ENCODE measurements at places on chromosomes 4 and X. TPM values are rescaled to one million over a fixed set of nuclear protein-coding genes. Genes with fewer than 3 reads are reported as not detected.

DNA sequence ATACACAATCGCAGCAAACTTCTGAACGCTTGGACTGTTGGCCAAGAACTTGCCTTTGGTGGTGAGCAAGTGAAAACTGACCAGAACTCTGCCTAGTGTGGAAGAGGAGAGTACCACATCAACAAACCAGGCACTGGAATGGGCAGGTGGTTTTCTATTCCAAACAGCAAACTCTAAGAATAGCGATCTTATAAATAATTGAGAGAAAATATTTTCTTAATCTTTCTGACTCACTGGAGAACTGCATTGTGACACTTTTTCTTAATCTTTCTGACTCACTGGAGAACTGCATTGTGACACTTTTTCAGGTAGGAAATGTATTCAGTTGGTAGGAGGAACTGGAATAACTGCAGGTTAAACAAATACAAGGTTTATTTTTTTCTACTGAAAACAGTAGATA is 57.0 kb upstream of the SORBS2 start:
- no peak for DNase-seq

- no peak for DNase-seq
Measured at GRCh38 chrX:32496671-32497070, 714.7 kb downstream of the DMD start.

DNA sequence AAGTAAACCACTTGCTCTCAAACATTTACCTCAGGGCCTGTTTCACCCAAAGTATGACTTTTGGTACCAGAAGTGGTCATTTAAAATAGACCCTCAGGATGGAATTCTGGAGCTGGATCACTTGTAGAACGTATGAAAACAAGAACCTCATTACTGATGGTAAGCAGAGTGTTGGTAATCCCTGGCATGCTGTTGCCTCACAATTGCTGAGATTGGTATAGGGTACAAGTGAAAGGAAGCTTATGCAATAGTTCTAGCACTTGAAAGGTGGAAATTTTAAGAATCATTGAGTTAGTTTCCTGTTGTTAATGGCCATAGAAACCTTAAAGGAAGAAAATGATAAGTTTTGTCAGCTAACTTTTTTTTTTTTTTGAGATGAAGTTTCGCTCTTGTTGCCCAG is 22.3 kb upstream of the THOC2 start:
- DNase-seq = no peak

GRCh38 chr4:17153572-17153971 is 255.1 kb upstream of the LDB2 start:
- DNase-seq = no peak

GRCh38 chr4:137961051-137961438 is 281.1 kb downstream of the SLC7A11 start:
- no peak for DNase-seq

- DNase-seq = no peak
Measured at GRCh38 chr4:153418558-153418957, 47.6 kb upstream of the TMEM131L start.

DNA sequence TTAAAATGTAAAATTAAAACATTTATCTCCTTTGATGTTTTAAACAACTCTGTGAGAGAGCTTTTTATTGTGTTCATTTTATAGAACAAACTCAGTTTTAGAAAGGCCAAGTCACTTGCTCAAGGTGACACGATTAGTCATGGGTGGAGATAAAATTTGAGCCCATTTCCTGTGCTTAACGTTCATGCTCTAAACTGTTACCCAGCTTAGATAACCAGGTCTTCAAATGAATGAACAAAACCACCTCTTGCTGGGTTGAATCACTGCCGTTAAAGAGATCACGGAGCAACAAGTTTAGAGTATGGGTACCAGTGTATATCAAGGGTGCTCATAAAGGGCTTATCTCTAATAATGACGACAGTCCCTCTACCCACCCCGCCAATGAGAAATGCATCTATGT is 10.2 kb upstream of the CASK start:
- DNase-seq = no peak

DNA sequence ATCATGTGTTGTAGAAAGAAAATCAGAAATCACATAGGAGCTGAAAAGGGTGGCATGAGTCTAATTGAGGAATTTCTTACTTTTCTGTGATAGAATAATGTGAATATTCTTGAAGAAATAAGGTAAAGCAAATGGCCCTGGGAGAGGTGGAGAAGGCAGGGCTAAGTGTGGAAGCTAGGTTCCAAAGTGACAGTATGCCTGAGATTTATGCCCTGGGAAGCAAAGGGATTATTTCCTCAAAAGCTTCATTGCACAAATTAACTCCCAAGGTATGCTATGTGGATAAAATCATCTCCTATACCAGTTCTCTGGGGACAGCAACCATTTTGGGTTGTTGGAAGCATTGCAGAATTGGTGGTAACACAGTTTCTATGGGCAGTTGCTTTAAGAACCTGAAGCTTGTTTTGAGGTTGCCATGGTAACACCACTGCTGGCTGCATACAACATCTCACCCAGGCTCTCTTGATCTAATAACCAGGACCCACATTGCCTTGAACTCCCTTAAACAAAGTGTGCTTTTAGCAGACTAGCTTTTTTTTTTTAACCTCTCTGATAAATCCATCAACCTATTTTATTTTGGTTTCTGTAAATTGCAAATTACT is 21.0 kb downstream of the MAOA start:
- no peak for DNase-seq

DNA sequence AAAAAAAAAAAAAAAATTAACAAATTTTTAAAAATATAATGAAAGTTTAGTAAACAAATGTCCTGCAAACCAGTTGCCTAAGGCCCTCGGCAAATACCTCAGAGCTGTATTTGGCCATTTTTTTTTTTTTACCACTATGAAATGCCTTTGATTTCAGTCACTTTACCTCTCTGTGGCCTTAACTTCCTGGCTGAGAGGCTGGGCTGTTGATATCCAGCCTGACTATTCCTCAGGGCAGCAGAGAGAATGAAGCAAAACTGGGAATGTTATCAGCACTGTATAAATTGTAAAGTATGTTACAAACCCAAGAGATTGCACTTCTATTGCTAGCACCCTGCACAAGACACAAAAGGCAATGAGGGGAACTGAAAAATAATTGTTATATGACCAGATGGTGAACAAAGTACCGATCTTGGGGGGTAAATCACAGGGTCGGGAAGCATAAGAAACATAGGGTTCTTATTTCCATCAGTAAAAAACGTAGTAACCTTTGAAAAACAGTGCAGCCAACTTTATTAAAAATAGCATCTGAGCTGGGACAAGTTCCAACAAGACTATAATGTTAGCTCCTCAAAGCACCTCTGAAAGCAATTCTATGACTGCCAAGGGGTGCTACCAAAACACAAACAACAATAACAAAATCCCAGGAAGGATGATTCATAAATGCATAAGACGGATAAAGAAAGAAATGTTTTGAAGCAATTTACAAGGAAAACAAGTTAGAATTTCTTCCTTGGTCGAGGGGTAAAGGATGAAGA is 18.1 kb downstream of the USP46 start:
- no peak for DNase-seq

DNA sequence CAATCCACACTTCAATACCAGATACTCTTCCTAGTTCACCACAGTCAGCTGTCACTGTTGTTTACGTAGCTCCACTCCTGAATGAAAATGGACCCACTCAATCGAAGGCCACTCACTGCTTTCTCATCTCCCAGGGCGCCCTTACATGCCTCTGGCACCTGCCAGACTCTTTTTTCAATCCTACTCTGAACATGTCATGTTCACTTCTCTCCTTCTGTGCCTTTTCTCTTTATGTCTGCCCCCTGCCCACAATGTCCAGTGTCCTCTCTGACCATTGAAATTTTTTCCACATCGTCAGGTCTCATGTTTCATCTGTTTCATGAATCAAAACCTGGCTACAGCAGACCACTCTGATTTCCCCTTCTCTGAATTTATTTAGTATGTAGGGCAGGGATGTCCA is 1.3 kb upstream of the MGAT4D start:
- no peak for DNase-seq

- DNase-seq = no peak
Measured at GRCh38 chr4:185054272-185054671, 36.0 kb downstream of the HELT start.

DNA sequence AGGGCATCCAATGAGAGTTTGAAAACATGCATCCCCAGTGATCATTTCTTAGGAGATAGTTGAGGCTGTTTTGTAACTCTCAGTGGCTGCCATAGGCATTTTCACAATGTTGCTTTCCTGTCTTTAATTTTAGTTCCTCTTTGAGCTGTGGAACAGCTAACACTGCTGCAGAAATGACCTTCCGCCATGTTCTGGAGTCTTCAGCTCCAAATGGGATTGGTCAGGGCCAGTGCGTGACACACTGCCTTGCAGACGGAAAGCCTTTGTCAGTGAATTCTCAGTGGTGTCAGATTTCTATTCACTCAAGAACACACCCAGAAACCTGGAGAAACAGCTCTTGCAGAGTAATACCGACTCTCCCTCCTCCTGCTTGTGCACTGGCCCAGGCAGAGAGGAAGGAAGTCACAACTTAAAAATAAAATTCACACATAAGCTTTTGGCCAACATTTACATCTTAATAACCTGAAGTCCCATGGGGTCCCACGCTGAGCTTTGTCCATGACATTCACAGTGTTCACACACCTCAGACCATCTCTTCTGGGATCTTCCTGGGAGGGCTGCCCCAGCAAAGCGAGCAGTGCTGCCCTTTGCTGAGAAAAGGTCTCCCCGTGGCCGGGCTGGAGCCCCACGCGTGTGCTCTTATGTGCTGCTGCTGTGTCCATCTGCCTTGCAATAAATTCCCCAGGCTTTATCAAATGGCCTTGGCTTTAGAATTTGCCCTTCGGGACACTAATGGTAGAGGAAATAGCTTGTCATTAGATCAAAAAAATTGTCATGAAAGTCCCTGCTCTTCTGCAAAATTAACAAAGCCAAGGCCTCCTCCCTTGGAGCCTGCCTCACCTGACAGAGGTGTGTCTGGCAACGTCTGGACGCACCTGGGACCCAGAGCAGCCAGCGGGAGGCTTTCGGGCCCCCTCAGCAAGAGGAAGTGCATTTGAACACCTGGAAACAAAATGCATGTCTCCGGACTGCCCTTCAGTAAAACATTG is 126.8 kb downstream of the IRF2 start:
- DNase-seq = no peak

DNA sequence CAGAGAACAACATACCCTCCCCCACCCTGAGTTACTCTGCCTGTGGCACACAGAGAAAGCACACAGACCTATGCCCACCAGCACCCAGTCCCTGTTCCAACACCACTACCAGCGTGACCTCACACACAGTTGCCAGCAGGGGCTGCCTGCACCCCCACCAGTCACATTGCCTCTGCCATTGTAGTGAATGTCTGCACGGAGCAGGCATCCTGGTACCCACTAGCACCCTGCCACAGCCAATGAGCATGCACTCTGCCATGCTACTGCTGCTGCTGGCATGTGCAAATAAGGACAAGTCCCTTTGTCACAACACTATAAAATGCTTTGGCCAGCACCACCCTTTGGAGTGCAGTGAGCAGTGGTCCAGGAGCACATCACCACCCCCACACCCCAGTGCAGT is 47.1 kb downstream of the DACH2 start:
- DNase-seq = no peak

DNA sequence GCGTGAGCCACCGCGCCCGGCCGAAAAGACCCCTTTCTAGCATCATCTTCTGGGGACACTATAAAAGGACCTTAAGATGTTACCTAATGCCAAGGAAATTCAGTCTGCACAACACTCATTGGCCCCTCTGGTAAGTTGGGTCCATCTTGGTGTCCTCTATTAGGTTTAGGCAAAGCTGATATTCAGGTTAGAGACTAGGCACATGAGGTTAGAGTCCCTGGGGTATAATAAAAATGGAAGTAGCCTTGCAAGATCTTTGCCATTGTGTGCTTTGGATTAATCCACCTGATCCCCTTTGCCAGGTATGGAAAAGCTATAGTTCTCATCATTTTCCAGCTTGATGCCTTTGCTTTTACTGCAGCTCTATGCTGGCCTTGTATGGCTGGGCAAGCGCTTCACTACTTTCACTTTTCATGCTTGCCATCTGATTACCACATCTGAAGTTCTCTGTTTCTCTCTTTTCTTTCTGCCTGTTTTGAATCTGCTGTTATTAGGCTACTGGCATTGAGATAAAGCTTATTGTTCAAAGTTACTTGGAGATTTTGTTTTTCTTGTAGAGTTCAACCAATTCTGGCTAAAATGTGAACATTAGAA is 5.4 kb upstream of the ADH4 start:
- no peak for DNase-seq

DNA sequence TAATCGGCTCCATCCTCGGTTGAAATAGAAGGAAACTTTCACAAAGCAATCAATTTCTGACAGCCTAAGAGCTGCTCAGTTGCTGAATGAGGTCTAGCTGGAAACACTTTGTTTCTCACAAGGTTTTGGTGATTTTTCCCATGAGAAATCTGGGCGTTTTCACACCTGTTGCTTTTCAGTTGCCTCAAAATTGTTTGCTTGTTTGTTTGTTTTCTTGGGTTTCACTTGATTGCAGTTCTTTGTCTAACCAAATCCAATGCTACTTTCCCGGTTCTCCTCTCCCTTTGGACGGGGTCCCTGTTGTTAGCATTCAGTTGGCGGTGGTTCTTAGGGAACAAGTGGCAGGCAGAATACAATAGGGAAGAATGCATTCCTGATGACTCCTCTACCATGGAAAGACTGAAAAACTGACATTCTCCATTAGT is 135.5 kb downstream of the PALLD start:
- no peak for DNase-seq

DNA sequence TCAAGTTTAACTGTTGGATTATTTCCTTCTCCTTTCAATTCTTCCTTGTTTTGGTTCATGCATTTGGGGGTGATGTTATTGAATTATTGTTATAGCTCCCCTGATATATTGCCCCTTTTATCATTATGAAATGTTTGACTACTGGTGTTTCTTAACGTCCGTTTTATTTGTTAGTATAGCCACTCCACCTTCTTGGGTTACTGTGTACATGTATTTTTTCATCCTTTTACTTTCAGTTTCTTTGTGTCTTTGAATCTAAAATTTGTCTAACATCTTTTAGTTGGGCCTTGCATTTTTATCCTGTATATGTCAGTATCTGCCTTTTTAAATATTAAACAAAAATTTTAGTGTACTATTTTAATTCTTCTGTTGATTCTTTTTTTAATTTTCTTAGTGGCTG is 88.7 kb downstream of the TNIP2 start:
- DNase-seq = no peak

GRCh38 chrX:131802836-131803626 is 220.1 kb upstream of the STK26 start:
- DNase-seq = no peak

GRCh38 chr4:8409264-8410065 is 31.1 kb downstream of the ACOX3 start:
- no peak for DNase-seq

The UGT2B17 gene
- total RNA-seq = not detected

The TEX13D gene
- total RNA-seq = not detected

The CLDN34 gene
- not detected for total RNA-seq

The RXFP1 gene
- total RNA-seq = not detected

The SPANXA1 gene
- total RNA-seq = not detected

The SMIM31 gene
- total RNA-seq = not detected

The SMPX gene
- not detected for total RNA-seq

The CXXC4 gene
- total RNA-seq = 0.59 TPM

The AKAP14 gene
- total RNA-seq = 0.28 TPM

The FAM236C gene
- not detected for total RNA-seq

The SORCS2 gene
- 0.15 TPM for total RNA-seq

The EGF gene
- total RNA-seq = not detected
